Breast epithelium (tissue), 4 donors: ENCODE measurements at places on chromosomes 13 and 19. TPM values are rescaled to one million over a fixed set of nuclear protein-coding genes. Genes with fewer than 3 reads are reported as not detected.

DNA sequence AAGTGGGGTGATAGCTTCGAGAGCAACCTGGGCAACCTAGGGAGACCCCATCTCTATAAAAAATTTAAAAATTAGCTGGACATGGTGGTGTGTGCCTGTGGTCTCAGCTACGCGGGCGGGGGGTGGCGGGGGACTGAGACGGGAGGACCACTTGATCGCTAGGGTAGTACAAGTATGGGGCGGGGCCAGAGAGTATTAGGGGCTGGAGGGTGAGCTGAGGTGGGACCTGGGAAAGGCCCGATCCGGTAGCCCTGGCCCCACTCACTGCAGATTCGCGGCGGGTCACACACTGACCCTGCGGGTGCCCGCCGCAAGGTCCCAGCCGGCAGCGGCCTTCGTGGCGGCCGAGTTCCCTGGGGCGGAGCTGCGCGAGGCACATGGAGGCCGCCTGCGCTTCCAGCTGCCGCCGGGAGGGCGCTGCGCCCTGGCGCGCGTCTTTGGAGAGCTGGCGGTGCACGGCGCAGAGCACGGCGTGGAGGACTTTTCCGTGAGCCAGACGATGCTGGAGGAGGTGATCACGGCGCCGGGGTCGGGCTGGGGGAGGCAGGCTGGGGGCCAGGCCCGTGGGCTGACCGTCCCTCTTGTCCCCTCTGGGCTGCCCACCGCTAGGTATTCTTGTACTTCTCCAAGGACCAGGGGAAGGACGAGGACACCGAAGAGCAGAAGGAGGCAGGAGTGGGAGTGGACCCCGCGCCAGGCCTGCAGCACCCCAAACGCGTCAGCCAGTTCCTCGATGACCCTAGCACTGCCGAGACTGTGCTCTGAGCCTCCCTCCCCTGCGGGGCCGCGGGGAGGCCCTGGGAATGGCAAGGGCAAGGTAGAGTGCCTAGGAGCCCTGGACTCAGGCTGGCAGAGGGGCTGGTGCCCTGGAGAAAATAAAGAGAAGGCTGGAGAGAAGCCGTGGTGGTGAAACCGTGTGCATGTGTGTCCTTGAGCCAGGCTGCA is 2.0 kb upstream of the ARHGAP45 start:
- no peak for DNase-seq

The ZNF729 gene
- not detected for total RNA-seq

GRCh38 chr13:111153977-111154332 is 38.8 kb downstream of the ARHGEF7 start:
- DNase-seq = no peak

The ADAMTS10 gene
- 68.2 TPM for total RNA-seq

DNA sequence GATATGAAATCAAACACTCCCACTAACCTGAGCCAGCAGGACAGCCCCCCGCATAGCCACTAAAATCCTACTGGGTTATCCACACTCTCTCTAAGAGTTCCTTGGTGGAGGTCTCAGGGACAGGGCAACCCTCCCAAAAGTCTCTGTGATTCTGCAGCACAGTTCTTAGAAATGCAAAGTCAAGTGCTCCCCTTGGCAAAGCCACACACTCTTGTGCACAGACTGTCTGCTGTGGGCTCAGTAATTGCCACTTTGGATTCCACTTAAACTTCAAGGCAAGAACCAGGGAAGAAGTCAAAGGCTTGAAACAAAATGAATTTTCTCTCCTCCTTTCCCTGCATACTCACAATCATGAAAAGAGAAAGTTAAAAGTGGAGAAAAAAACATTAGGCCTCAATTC is 61.5 kb downstream of the DOCK9 start:
- no peak for DNase-seq

The VSTM1 gene
- total RNA-seq = not detected

The NDFIP2 gene
- 15.8 TPM for total RNA-seq

The SIGLEC10 gene
- 10.2 TPM for total RNA-seq

- no peak for DNase-seq
These were observed 16.1 kb downstream of the ZNF446 start for GRCh38 chr19:58492265-58492664.
